ENCODE measurements at places on chromosomes 5 and 9.
A peak's percentile ranks its signal among the peaks of the same experiment; 100 is the strongest.

- DNase-seq = no peak
Measured at GRCh38 chr9:38641985-38642864, 21.8 kb upstream of the ANKRD18A start.

DNA sequence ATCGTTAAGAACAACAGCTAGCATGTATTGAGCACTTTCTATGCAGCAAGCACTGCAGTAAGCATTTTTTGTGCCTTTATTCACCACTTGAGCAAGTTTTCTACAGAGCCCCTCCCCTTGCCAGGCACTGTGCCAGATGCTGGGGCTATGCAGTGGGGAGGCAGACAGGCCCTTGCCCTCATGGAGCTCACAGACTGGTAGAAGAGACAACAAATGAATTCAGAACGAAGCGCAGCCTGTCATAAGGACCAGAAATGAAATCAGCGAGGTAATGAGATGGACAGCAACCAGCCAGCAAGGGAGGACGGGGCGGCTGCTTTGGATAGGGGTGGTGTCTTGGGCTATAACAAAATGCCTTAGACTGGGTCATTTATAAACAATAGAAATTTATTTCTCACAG, 68.8 kb downstream of the C9orf50 start:
- DNase-seq = no peak

DNA sequence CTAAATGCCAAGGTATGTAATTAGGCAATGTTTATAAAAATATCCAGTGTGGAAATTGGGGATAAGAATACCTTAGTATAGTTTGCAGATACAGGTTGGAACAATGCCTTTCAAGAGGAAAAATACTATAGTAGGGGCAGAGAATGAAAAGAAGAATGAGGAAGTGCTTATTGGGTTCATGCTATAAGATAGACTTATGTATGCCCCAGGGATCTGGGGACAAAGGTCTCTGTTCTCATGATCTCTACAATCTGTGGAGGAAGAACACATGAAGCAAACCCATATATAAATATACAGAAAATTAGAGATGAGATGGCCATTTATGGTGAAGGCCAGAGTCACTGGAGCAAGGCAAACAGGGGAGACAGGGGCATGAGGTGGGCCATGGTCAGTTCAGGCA, 106.5 kb upstream of the DAB2 start:
- no peak for DNase-seq

GRCh38 chr9:74025402-74025925, 471.7 kb upstream of the RORB start:
- DNase-seq = no peak

DNA sequence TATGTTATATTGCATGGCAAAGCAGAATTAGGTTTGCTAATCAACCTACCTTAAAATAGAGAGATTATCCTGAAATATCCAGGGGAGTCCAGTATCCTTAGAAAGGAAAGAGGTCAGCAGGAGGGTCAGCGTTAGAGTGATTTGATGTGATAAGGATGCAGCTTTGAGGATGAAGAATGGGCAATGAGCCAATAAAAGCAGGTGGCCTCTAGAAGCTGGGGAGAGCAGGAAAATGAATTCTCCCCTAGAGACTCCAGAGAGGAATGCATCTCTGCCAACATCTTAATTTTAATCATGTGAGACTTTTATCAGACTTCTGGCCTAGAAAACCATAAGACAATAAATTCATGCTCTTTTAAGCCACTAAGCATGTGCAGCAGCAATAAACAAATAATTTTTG, 65.7 kb upstream of the SYK start:
- no peak for DNase-seq

- no peak for DNase-seq
Measured at GRCh38 chr5:125261505-125262250, 515.2 kb upstream of the ZNF608 start.

DNA sequence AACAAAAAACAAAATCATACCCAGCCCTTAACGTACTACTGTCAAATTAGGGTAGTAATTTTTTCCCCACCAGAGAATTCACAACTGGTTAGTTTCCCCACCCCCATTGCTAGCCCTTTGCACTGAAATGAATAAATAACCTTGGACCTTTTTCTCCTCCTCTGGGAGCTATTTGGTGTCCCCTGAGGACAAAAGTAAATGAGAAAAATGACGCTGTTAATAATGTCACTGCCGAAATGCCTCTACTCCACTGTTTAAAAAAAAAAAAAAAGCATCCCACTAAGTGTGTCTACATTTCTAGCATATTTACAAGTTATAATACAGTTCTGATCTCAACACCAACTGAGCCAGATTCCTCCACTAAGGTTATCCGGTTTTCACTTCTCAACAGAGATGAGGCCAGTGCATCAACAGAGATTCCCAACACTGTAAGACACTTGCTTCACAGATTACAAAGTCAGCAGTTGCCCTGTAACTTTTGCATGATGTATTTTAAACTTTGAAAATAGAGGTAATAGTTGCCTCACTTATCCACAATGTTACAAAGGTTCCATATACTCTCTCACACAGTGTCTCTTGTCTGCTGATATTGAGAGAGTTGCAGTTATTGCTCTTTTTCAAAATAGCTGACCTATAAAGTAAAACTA, 5.1 kb upstream of the NFIB start:
- DNase-seq = no peak

GRCh38 chr5:111074244-111074643, 2.7 kb downstream of the TSLP start:
- no peak for DNase-seq

DNA sequence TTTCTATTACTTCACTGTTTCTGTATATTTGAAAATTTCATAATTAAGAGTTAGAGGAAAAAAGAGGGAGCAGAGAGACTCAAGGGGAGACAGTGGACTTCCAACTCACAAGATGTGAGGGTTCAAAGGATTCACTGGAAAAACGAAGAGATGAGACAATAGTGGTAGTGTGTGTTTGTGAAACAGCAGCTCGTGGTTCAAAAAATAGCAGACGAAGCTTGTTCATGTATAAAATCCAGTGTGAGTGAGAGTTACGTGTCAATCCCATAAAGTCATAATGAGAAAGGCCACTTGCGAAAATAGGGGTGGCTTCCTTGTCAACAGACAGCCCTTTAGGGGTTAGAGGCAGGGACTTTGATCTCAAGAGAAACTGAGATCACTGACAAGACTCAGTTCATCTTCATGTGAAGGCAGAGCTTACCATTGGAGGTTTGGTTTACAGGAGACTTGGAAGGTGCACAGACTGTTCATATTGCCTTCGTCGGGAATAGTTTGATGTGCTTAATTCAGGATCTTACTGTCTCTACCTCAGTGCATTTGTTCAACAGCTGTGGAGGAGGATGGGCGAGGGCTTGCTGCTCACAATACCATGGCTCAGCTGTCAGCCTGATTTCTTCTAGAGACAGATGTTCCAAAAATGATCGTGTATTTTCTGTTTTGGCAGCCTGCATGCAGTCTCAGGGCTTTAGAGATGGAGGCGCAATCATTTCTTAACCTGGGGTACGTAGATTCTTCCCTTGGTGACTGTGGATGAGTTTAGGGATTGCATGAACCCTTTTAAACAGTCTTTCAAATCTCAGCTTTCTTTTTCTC, 105.7 kb upstream of the KLF9 start:
- no peak for DNase-seq

- DNase-seq = no peak
Measured at GRCh38 chr5:116305899-116306298, 221.1 kb downstream of the COMMD10 start.

DNA sequence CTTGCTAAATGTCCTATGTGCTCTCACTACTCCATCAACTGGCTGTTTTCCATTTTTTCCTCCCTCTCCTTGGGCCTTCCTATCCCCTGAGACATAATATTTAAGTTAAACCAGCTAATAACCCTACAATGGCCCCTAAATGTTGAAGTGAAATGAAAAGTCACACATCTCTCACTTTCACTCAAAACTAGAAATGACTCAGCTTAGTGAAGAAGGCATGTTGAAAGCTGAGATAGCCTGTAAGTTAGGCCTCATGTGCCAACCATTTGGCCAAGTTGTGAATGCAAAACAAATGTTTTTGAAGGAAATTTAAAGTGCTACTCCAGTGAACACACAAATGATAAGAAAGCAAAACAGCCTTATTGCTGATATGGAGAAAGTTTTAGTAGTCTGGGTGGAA, 48.8 kb upstream of the CDH10 start:
- no peak for DNase-seq

- DNase-seq = no peak
Measured at GRCh38 chr5:10565785-10566542, 2.1 kb downstream of the ANKRD33B start.

DNA sequence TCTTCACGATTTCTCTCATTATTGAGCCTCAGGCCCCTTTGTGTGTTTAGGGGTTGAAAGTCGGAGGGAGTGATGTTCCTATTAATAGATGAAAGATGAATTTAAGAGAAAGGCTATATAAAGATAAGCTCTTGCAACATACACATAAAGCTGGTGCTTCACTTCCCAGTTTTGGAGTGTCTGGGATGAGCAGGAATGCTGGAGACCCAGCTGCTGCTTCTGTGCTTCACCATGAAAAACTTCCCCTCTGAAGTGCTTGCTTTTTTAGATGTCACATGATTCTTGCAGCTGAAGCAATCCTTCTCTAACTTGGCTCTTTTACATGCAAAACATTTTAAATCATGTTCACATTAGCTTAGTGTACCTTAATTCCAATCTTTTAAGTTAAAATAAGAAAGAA, 19.7 kb upstream of the SNCAIP start:
- DNase-seq = no peak

DNA sequence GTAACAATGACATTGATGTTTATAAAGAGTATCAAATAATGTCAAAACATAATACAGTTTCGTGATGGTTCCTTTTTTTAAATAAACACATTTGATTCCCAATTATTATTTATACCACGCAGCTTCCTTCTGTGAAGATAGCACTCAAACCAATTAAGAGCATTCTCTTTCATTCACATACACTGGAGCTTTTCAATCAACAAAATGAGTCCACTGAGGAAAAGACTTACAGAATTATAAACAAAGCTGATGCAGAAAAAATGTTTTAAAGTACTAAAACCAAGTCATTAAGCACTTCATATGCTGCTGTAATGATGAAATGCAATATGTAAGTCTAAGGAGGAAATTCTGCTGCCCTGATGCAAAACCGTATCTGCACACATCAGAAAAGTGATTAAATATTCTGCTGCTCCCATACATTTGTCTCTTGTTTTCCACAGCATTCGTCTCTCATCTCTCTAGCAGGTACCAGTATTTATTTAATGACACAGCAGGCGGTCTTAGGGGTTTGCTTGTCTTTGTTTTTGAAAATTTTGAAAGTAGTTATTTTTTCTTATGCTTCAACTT, 147.1 kb downstream of the CDH10 start:
- DNase-seq = no peak

GRCh38 chr5:7869474-7870136, 657 bp downstream of the MTRR start:
- DNase-seq = no peak

DNA sequence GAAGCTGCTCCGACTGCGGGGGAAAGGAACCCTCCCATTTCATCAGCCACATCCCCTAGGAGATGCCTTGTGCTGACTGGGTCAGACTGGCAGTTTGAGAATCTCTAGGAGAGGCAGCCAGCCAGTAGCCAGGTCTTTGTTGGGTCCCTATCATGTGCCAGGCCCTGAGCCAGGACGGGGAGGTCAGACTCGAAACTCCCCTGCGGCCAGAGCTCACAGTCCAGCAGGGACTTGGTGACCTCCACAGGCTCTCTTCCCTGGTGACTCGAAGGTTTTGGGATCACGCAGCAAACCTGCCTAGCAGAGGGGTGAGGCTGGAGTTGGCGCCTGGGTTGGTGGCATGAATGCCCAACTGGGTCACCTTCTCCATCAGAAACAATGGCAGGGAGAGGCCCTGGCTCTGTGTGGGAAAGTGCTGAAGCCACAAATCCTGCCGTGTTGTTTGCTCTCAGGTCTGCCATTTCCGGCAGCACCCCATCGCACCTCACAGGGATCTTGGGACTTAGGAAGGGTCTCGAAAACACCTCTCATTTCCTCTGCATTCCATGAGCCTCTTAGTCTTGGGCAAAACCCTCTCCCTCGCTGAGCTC, 14.4 kb upstream of the ORM1 start:
- no peak for DNase-seq

DNA sequence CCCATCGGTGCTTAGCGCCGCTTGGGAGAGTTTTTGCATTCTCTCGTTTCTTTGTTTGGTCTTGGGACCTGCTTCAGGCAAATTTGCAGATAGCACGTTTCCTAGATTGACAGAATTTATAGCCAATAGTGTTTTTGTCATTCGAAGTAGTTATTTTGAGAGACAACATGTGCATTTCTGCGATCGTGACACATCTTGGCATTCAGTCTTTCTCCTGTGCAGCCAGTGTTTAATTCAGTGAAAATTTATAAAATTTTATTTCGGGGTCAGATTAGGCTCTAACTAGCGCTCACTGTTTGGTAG, 830 bp downstream of the PRRC1 start:
- peak; percentile 39 for DNase-seq

- no peak for DNase-seq
Measured at GRCh38 chr5:45162974-45163373, 354.2 kb downstream of the MRPS30 start.

- no peak for DNase-seq
Measured at GRCh38 chr5:109589239-109589638, 100.5 kb upstream of the MAN2A1 start.

GRCh38 chr9:84891924-84892323, 222.4 kb downstream of the NTRK2 start:
- DNase-seq = no peak

- DNase-seq = no peak
Measured at GRCh38 chr5:67493676-67494075, 297.1 kb upstream of the CD180 start.

GRCh38 chr9:134301387-134302129, 24.7 kb upstream of the RXRA start:
- DNase-seq = peak; percentile 75

- DNase-seq = no peak
Measured at GRCh38 chr9:75953218-75953617, 62.7 kb downstream of the PCSK5 start.

DNA sequence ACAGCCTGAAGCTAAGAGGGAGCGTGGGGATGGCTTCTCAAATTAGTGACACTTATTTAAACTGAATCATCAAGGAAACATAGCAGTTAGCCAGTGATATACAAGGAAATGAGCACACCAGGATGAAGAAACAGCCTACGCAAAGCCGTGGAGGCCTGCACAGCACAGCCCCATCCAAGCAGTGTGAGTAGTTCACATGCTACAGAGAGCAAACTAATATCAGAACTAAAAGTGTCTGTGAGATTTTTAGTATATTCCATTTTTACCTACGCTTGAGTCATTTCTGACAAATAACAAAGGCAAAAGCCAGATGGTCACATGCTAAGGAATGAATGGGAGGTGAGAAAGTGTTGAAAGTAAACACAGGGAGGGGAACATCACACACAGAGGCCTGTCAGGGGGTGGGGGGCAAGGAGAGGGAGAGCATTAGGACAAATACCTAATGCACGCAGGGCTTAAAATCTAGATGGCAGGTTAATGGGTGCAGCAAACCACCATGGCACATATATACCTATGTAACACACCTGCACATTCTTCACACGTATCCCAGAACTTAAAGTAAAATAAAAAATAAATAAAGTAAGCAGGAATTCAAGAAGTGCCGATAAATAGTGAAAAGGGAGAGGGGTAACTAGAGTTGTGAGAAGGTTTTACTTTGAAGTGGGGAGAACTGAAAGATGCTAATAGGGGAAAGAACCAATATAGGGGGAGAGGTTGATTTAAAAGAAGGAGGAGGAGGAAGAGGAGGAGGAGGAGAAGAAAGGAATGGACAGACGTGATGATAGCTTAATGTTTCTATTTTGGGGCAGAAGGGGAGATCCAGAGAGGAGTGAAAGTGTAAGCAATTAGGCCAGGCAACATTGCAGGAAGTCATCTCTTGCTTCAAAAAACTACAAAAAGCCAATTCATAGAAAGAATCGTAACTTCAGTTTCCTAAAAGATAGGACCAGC, 100.9 kb upstream of the PTGER4 start:
- DNase-seq = peak; percentile 18

Measured in CD4-positive, alpha-beta T cell treated with Interleukin-15 for 4 hours (primary cell).